Kidney epithelial cell (primary cell): ENCODE measurements at places on chromosomes 5 and 9. TPM values are rescaled to one million over a fixed set of nuclear protein-coding genes. Genes with fewer than 3 reads are reported as not detected.
A peak's percentile ranks its signal among the peaks of the same experiment; 100 is the strongest.

The TENT4A gene
- total RNA-seq: 11.5 and 12.0 TPM in 2 replicates

The BTNL8 gene
- not detected in 2 replicates for total RNA-seq

The CLIC3 gene
- total RNA-seq: 0.75 TPM in 1 of 2 replicates, not detected in the other

The DPH7 gene
- total RNA-seq: 38.9 and 52.1 TPM in 2 replicates

The CKMT2 gene
- total RNA-seq: not detected in 2 replicates

The CCDC187 gene
- total RNA-seq: under 0.01 and 0.04 TPM in 2 replicates

The IL5 gene
- total RNA-seq: not detected in 2 replicates

The IFNA2 gene
- not detected in 2 replicates for total RNA-seq

The CFAP157 gene
- 0.07 TPM in 1 of 2 replicates, not detected in the other for total RNA-seq

The DRD1 gene
- total RNA-seq: 0.07 TPM in 1 of 2 replicates, not detected in the other

The IFNA14 gene
- not detected in 2 replicates for total RNA-seq

The UGT3A2 gene
- total RNA-seq: 0.21 and 0.88 TPM in 2 replicates

- DNase-seq: no peak
Observed at GRCh38 chr5:74579215-74579614, 61.3 kb downstream of the ENC1 start.

GRCh38 chr5:151812757-151813309 is 41.1 kb downstream of the G3BP1 start:
- no peak for DNase-seq

- no peak for DNase-seq
Observed at GRCh38 chr9:123485216-123485615, 129.2 kb downstream of the CRB2 start.

GRCh38 chr5:18944771-18945170 is 1043.2 kb downstream of the CDH18 start:
- no peak for DNase-seq

DNA sequence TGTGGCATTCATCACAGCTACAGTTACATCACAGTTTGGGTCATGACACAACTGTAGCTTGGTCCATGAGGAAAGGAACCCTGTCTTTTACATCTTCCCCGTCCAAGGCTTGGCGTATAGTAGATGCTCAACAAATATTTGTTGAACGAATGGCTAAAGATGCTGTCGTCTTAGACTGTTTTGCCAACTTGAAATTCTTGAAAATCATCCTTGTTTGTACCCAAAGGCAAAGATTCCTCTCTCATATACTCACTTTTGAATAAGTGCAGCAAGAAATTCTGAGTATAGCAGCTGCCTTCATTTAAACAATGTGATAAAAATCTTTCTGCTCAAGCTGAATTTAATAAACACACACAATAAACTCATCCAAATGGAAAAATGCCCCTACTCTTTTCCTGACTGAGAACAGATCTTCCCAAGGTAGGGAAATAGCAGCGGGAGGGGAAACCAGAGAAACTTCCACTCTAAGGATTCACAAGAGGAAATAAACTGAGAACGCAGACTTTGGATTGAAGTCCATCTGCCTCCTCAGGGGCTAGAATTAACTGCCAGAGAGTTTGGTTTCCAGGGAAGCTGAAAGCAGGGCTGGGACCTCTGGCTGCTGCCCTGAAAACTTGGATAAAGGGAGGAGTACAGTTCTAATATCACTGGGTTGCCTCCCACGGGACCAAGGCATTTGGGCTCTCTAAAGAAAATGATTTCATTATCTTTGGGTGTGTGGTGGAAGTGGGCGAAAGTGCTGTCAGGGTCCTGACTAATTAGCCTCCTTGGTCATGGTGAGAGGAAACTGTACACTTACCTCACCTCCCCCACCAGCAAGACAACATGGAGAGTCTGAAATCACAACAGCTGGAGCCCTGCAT is 99.1 kb downstream of the DPYSL3 start:
- DNase-seq: no peak

DNA sequence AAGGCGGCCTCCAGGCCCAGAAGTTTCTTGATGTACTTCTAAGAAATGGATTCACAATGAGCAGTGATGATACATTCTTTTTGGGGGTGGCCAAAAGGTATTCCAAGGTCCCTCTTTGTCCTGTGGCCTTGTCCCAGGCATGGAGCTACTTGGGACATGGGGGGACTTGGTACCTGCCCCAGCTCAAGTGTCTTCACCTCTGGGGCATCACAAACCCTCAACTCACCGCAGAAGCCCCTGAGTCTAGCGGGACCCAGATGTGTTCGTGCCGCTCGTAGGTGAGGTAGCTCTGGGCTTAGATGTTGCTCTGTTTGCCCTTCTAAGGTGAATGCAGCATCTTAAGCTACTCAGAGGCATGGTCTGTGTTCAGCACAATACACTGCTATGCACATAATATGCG is 338.0 kb upstream of the IRX4 start:
- DNase-seq: no peak

DNA sequence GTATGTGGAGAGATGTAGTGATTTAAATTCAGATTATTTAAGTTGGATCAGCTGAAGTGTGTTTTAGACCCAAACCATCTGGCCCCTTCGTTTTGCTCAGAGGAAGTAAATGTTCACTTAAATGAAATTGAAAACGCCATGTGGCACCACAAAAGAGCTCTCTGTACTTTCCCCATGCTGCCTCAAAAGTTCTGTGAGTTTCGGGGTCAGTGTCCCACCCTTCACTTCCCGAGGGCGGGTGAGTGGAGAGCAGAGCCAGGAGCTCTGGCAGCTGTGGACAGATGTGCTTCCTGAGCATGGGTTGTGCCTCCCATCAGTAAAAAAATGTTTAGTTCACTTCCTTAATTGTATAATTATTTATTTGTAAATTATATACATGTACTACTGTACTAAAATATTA is 48.4 kb downstream of the PSD2 start:
- no peak for DNase-seq

- no peak for DNase-seq
Observed at GRCh38 chr9:110426052-110426709, 88.5 kb upstream of the TXNDC8 start.

- no peak for DNase-seq
Observed at GRCh38 chr5:94326586-94326985, 291.8 kb downstream of the KIAA0825 start.

DNA sequence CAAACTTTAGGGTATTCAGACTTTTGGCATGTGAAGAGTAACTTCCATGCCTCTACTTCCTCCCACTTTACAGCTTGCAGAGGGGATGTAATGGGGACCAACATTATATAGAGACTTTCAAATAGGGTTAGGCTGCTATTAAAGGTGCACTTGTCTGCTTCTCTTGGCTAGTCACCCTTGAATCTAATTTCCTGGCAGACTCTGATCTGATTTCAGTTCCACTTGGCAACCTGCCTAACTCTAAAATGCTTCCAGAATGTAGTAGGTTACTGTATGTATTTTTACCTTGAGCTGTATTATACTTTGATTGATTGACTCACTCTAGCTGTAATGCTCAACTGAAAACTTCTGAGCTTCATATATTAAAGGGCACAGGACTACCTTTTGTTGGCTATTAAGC is 693.4 kb downstream of the KCTD16 start:
- no peak for DNase-seq

DNA sequence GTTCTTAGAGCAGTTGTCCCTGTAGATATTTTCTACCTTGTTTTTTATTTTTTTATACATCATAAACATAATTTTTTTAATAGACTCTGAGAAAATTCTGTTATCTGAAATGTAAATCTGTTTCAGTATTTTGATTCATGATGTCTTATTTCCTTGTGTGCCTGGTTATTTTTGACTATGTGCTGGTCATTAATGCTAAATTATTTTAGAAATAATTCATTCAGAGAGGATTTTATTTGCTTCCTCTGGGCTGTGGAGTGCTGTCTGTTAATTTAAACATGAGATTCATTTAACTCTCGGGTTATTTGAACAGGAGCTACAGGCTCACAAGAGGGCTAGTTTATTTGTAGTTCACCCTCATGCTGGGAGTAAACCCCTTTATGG is 124.3 kb upstream of the PITX1 start:
- no peak for DNase-seq

DNA sequence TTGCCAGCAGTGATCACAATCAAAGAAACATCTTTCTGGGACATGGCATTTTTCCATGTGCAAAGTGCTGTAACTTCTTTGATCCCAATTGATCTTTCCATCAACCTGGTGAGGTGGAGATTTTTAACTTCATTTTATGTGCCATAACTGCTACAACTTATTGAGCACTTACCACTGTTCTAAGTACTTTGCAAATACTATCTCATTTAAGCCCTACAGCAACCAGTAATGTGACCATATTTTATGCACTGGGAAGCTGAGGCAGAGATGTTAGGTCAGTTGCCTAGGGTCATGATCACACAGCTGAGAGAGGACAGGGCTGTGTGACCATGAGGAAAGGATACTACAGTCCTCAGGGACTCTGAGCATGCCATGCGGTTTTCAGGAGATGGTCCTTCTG is 17.9 kb upstream of the STRBP start:
- DNase-seq: no peak

- DNase-seq: no peak
Observed at GRCh38 chr9:132744881-132745755, 74.9 kb downstream of the GTF3C4 start.

DNA sequence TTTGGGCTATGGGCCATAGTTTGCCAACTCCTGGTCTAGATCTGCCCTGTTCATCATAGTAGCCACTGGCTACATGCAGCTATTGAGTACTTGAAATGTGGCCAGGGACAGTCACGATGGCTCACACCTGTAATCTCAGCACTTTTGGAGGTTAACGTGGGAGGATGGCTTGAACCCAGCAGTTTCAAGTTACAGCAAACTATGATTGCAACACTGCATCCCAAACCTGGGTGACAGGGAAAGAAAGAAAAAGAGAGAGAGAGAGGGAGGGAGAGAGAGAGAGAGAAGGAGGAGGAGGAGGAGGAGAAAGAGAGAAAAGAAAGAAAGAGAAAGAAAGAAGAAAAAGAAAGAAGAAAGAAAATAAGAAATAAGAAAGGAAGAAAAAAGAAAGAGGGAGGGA is 5.1 kb upstream of the GMCL2 start:
- no peak for DNase-seq

DNA sequence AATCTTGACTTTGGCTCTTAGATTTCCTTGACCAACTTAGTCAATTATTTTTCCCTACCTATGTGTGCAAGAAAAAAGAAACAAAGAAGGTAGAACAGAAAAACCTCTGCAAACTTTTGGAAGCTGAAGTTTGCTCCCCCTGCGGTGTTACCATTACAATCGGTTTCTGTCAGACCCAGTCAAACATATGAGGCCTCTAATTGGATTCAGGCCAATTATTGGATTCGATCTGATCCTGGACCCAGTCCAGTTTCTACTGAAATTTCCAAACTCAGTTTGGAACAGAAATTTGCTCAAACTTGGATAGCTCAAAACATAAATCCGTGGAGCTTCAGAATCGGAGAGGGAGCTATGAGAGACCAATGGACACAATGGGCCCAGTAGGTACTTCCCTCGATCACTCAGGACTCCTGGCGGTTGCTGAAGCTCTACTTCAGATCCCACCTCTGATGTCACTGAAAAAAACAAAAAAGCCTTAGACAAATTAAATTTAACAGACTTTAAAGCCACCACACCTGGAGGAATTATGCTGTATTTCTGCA is 523.9 kb downstream of the DMRTA1 start:
- DNase-seq: no peak

DNA sequence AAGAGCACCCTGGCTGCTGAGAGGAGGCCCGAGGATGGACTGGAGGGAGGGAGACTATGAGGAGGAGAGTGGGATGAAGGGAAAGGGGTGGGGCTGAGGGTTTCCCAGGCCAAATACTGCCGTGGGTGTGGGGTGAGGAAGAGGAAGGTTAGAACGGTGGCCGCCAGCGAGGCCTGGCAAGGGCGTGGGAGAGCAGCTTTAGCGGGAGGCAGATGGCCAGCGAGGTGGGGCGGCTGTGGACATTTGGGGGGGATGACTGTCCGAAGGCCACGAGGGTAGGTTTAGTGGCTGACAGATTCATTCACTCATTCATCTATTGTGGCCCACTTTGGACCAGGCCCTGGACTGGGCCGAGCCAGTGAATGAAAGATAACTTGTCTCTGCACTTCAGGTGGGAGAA is 47.8 kb upstream of the NEURL1B start:
- DNase-seq: no peak

- DNase-seq: no peak
Observed at GRCh38 chr5:38916802-38917201, 71.0 kb downstream of the OSMR start.

DNA sequence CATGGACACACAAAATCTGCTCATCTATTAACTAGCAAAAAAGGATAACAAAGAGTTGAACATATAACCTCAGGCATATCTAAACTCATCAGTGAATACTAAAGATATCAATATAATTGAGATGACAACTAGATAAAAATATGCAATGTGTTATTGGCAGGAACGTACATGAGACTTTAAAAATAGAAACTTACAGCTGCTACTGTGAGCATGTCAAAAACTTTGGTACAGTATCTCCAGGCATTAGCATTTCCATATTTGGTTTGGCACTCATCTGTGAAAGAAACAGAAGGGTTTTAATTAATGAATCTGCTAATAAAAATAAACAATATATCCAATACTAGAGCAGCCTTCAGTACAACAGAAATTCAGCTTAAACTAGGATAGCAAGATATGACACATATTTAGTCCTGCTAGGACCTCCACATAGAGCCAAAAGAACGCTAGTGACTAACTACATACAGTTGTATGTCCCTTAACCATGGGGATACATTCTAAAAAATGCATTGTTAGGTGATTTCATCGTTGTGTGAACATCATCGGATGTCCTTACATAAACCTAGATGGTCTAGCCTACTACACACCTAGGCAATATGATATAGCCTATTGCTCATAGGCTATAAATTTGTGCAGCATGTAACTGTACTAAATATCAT is 10.5 kb upstream of the SCAI start:
- no peak for DNase-seq

DNA sequence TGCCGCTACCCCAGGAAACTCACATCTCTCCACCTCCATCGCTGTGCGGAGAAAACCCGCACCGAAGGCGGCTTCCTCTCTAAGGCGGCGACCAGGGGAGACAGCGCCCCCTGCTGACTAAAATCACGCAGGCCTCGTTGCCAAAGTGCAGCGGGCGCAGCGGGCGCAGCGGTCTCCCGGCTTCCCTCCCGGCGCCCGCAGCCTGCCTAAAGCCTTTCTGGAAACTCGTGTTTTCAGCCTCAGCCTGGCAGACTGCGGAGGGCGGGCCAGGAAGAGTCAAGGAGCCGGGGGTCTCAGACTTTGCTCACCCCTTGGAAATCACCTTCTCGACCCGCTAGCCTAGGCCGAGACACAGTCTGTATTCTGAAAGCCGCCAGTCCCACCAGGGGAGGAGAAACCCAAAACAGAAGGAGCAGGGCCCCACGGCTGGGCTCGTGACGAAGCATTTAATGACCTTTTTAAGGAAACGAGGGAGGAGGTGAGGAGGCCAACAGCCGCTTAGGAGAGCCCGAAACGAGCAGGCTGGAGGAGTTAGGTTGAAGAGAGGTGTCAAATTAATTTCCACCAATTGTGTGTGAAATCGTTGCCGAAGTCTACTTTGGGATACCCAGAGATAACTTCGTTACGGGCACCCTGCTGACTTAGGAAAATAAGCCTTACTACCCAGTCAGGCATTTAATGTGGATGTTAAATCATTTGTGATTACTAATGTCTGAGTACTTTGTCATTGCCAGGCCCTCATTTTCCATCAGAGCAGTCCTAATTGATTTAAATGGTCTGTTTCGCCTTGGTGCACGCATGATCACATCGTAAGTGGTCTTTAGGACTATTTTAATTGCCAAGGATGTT is 7.3 kb upstream of the FOXB2 start:
- no peak for DNase-seq

- peak; percentile 65 for DNase-seq
Observed at GRCh38 chr5:60810438-60811085, 33.5 kb downstream of the ELOVL7 start.
